Stimulated activated CD4-positive, alpha-beta T cell treated with anti-CD3 and anti-CD28 coated beads, Interleukin-1b, Interleukin-23, amount 100 ng/mL, for 24 hours (primary cell): ENCODE measurements at places on chromosomes 7 and 10.

- no peak for DNase-seq
Observed at GRCh38 chr10:85946713-85947326, 419.8 kb downstream of the GRID1 start.

- no peak for DNase-seq
Observed at GRCh38 chr7:1839701-1840100, 169.6 kb downstream of the ELFN1 start.

- DNase-seq: no peak
Observed at GRCh38 chr10:112098682-112099081, 84.9 kb downstream of the GPAM start.

GRCh38 chr10:132544744-132545658 lies 7.4 kb downstream of the INPP5A start:
- no peak for DNase-seq

GRCh38 chr7:26587536-26587935 lies 276.9 kb downstream of the SKAP2 start:
- no peak for DNase-seq

GRCh38 chr10:117242463-117242832 lies 1.5 kb downstream of the SLC18A2 start:
- no peak for DNase-seq

DNA sequence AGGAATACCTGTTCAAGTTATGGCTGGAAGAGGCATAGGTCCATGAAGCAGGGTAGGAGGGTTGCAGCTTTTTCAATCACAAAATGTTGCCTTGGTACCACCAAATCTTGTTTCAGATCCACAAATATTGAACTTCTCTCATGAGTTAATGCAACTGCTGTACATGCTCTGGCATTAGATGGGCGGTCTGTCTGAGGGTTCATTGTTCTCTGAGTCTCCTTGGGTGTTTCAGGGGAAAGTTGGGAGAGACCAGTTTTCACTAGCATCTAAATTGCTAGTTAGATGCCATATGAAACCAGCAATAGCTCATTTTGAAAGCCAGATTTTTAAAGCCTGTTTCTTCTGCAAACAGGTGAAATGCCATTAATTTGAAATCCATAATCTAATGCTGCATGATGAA lies 27.8 kb upstream of the ELMO1 start:
- DNase-seq: no peak

GRCh38 chr7:41010418-41010817 lies 692.5 kb downstream of the INHBA start:
- DNase-seq: no peak

DNA sequence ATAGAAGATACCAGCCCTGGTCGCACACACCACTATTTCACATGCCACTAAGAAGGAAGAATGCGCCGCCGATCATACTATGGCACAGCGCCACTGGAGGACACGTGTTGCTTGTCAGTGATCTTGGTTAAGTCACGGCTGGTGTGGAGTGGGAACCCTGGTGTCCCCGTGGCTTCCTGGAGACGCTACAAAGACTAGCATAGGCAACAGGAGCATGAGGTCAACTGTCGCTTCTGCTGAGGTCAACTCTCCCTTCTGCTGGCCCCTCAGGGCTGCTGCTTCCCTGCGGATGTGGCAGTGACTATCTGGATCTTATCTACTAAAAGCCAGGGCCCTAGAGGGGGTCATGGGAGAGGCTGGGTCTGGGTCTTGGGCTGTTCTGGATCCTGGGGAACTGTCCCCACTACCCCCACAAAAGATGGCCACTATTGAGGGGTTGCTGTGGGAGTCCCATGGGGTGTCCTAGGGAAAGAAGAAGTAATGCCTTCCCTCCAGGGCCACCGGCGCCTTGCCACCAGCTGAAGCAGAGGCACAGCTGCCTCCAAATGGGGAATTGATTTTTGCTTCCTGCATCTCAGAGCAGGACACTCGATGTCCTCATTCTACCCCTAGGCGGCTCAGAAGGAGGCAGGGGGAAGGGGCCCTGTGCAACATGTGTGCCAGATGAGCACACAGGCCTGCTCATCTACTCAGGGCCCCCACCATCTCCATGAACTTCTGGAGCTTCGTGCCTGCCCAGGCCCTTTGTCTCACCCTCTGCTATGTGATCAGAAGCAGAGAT lies 76.6 kb upstream of the PPIF start:
- DNase-seq: no peak

DNA sequence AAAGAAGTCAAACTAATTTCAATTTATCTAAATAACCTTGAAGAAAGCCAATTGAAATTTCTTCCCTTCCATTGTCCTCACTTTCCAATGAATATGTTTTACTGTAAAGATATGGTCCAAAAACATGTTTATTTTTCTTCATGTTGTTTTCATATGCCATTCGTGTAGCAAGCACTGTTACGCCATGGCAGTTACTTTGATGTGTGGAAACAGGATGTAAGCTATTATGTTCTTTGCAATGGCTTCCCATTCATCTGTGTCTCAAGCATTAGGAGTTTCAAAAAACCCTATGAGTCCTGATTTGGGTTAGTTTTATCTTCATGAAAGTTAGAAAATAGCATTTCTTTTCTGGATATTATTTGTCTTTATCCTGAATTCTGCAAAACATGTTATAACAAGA lies 31.0 kb downstream of the GPR141 start:
- DNase-seq: no peak

DNA sequence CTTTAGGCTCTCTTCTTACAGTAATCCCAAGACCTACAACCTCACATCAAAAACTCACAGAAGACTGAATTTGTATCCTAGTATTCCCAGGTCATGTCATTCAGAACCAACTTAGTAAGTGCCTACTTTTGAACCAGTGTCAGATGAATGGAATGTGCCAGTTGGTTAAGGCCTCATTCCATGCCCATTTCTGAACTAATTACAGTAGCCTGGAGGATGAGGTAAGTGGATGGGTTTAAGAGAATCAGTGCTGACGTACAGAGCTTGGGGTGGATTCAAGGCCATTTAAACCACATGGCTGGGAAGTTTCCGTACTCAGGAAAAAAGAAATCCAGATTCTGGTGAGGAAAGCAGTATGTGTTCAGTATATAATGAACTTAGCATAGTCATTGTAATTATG lies 21.9 kb upstream of the FOXP2 start:
- DNase-seq: no peak

DNA sequence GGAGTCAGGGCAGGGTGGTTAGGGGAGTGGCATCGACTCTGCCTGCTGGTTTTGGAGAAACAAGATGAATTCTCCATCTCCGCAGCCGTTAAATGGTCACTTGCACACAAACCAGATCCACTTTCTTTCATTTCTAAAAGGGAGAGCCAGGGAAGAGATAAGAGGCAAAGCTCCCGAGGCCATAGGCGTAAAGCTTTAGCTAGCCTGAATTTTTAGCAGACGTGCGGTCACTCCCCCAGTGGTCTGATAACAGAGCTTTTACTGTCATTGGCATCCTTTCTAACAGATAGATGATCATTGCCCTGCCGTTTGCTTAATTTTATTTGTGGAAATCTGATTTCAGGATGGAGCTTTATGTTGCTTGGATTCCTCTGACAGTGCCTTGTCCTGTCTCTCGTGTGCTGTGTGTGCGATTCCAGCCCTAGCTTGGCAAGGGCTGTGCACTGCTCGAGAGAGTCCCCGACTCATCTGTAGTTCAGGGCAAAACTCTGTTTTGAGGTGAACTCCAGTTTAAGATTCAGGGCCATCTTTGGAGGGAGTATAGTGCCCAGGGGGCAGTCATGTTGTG lies 62.5 kb downstream of the GATA3 start:
- DNase-seq: no peak

DNA sequence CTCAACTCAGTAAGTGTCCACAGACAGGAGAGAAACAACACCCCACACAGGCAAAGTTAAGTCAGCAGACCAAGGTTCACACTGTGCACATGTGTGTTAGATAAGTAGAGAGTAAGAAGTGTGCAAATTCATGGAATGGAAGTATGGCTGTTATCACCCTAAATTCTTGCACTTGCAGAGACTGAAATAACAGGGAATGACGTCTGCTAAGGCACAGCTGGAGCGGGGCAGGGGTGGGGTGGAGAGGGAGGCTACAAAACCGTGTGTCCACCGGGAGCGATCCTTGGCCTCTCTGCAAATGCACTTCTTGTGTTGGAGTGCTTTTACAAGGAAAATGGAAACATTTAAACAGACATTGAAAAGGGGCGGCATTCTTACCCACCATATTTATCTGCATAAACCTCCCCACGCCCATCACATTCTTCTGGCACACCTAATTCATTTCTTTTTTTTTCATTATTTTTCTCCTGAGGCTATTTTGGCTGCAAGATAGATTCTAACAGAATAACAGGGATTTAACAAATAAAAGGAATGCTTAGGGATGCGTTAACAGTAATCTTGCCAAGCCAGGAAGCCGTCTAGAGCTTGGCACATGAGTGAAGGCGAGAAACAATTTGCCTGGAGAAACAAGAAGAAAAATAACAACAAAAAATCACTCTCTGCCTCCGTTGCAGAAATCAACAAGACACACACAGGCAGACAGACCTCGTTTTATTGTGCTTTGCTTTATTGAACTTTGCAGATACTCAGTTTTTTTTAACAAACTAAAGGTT lies 30.1 kb downstream of the TNS3 start:
- DNase-seq: no peak

GRCh38 chr7:23810099-23810498 lies 100.1 kb downstream of the STK31 start:
- no peak for DNase-seq

DNA sequence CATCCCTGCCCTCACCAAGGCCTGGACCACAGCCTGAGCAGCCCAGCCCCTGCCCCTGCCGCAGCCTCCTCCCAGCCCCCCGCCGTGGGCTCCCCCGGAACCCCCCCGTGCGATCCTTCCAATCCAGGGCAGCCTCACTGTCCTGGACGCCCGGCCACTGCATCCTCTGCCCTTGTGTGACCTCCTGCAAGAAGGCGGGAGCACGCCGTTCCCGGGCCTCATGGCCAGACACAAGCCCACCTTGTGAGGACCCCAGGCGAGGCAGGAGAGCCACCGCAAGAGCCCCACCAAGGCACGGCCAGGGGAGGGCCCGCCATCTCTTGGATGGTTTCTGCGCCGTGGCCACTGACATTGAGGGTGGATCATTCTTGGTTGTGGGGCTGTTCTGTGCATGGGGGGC lies 7.8 kb upstream of the LFNG start:
- no peak for DNase-seq

- no peak for DNase-seq
Observed at GRCh38 chr10:81108516-81109199, 571.0 kb downstream of the SH2D4B start.

DNA sequence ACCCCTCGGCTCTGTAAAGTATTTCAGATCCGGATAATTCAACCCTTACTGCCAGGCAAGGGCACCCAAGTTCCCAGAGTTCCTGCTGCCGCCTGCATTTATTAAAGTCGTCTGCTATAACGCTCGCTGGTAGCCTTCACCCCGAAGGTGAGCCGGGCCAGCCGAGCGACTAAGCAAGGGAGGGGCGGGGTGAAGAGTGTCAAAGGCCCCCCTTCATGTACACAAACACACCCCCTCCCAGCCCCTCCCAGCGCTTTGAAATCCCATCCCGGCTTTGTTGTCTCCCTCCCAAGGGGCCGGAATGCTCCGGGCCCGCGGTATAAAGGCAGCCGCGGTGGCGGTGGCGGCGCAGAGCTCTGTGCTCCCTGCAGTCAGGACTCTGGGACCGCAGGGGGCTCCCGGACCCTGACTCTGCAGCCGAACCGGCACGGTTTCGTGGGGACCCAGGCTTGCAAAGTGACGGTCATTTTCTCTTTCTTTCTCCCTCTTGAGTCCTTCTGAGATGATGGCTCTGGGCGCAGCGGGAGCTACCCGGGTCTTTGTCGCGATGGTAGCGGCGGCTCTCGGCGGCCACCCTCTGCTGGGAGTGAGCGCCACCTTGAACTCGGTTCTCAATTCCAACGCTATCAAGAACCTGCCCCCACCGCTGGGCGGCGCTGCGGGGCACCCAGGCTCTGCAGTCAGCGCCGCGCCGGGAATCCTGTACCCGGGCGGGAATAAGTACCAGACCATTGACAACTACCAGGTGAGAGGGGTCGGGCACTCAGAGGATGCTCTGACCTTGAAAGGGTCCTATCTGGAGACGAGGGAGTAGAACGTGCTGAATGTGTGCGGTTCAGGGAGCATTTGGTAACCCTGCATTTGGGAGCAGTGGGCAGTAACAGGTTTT lies at the start of gene DKK1:
Gene DKK1, plus strand, starts transcription at position 349 of the 889 bp plus-strand sequence. Its CDS starts 154 bp downstream, at position 503.
- DNase-seq: no peak

DNA sequence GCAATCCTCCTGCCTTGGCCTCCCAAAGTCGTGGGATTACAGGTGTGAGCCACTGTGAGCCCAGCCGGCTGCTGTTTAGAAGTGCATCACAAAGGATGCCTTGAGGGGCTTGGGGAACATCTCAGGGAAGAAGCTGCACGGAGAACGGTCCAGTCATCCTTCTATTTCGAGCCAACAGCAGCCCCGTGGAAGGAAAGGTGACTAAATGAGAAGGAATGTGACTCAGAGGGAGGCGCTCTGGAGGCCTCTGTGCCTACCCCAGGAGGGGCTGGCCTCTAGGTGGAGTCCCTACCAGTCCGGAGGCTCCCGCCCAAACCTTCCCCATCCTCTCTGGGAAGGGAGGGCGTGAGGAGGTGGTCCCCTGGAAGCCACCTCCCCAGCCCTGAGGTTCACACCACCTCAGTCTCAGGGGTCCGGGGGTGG lies 76.2 kb downstream of the CTBP2 start:
- DNase-seq: no peak

DNA sequence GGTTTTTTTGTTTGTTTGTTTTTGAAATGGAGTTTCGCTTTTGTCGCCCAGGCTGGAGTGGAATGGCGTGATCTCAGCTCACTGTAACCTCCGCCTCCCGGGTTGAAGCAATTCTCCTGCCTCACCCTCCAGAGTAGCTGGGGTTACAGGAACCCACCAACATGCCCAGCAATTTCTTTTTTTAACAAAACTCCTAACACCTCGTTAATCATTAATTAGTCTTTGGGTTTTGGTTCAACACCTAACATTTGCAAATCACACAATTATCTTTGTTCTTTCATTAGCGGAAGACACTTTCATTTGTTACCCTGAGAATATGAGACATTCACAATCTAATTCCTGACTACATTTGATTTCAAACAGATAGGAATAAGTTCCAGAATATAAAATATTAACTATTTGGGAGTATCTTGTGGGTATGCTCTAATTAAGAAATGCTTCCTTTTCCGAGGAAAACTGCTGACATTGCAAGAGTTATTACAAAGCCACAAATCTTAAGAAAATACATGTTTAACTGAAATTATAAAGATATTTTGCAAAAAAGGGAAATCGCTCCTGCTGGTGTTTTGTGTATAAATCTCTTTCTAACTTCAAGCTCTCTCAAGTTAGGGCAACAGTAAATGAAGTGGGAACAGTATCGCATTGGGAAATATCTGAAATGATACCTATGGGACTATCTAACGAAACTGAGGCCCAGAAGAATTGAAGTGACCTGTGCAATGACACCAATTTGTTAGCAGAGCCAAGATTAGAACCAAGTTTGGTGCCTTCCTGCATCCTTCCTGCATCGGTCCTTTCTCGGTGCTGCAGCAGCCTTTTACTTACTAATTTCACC lies 1.2 kb upstream of the LSM8 start:
- DNase-seq: no peak

GRCh38 chr7:45171946-45172345 lies 14.4 kb downstream of the RAMP3 start:
- no peak for DNase-seq

- DNase-seq: no peak
Observed at GRCh38 chr10:117132751-117133231, 5.3 kb downstream of the VAX1 start.

- no peak for DNase-seq
Observed at GRCh38 chr7:116861717-116862116, 670 bp upstream of the CAPZA2 start.
